ENCODE measurements at places on chromosomes 2 and 18.

GRCh38 chr2:19185086-19185485, 173.3 kb downstream of the OSR1 start:
- no peak for DNase-seq

DNA sequence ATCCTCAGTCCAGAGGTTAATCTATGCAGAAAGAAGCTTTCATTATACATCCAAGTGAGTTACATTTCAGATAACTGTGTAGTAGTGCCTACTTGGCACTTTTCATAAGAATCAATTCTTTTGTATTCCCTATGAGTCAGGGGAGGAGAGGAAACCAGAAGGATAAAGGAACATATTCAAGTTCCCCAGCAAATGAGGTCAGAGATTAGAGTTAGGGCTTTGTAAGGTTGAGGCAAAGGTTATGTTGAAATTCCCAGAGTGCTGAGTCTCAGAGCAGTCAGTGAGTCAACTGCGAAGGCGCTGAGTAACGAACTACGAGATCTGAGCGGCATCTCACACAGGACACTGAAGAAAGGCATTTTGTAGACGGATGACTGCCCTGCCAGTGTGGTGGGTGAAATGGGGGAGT, 25.1 kb upstream of the ME2 start:
- DNase-seq: no peak

DNA sequence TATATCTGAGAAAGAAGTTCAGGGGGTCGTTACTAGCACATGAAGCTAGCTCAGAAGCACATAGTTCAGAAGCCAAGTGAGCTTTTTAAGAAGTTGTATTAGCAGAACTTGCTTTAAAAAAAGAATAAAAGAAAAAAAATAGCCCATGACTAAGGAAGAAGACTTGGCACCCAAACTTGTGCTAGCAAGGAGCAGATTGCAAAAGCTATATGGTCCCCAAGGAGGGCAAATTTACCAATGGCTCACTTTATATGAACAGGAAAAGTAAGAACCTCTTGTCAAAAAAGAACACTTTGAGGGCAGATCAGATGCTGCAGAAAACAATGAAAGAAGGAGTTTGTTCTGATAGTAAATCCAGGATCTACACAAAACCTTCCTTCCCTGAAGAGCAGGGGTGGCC, 486.5 kb upstream of the ACVR2A start:
- DNase-seq: no peak

DNA sequence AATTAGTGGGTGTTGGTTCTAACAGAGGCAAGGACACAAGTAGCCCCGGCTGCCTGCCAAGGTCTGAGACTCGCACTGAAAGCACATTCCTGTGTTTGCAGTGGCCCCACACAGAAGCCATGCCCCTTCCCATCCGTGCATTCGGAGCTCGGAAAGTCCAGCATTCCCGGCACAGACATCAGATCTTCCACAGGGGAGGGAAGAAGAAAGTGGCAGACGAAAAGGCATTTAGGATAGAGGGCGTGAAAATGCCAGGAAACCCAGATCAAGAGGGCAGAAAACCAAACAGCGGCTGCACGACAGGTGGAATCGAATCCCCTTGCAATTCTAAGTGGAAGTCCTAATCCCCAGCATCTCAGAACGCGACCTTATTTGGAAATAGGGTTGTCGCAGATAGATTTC, 105.5 kb upstream of the ASB18 start:
- DNase-seq: peak; percentile 41

DNA sequence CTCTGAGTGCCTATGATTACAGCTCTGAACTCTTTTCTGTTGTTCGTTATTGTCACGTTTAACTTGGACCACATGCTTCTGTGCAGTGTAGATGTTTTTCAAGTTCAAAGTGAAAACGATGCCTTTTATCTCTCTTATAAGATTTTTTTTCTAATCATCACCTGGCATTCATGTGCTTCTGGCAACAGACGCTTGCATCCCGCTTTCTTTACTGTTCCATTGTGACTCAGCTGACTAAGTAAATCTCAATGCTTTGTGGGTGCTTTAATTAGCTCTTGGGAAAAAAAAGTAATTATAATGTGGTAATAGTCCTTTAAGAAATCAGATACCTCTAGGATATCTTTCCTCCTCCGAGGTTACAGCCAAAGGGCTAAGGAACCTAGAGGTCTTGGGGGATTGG, 31.2 kb upstream of the RMP24 start:
- no peak for DNase-seq

- no peak for DNase-seq
These were observed 65.8 kb downstream of the ALMS1 start for GRCh38 chr2:73451263-73451972.

DNA sequence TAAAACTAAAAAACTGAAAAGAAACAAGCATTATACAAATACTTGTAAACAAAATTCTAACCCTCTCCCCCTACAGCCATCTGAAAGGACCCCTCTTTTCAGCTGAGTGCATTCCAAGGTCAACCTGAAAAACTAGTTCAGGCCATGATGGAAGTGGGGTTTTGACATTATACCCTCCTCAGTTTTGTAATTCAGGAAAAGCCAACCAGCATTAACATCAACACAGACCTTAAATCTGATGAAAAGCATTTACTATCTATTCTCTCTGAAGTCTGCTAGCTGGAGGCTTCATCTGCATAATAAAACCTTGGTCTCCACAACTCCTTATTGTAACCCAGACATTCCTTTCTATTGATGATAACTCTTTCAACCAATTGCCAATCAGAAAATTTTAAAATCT, 302.2 kb downstream of the CNTNAP5 start:
- no peak for DNase-seq

GRCh38 chr2:203201426-203201825, 37.4 kb upstream of the CYP20A1 start:
- no peak for DNase-seq
